ENCODE measurements at places on chromosomes 11 and 22.

DNA sequence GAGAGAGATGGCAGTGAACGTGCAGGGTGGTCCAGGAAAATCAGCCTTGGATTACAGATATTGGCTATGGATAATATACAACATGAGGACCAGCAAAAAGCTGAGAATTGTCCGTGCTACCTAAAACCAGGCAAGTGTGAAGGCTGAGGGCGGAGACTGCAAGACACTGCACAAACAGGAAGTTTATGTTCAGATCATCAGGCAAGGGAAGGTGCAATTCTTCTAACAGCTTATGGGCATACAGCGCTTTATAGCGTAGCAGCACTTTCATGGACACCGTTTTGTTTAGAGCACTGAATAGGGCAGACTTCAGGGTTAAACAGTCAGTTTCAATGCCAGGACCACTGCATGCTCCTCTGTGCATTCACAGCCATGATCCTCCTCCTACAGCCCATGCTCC, 93.1 kb upstream of the TMEM45B start:
- no peak for DNase-seq

- no peak for DNase-seq
Observed at GRCh38 chr11:2697866-2698265, 1.9 kb downstream of the KCNQ1OT1 start.

DNA sequence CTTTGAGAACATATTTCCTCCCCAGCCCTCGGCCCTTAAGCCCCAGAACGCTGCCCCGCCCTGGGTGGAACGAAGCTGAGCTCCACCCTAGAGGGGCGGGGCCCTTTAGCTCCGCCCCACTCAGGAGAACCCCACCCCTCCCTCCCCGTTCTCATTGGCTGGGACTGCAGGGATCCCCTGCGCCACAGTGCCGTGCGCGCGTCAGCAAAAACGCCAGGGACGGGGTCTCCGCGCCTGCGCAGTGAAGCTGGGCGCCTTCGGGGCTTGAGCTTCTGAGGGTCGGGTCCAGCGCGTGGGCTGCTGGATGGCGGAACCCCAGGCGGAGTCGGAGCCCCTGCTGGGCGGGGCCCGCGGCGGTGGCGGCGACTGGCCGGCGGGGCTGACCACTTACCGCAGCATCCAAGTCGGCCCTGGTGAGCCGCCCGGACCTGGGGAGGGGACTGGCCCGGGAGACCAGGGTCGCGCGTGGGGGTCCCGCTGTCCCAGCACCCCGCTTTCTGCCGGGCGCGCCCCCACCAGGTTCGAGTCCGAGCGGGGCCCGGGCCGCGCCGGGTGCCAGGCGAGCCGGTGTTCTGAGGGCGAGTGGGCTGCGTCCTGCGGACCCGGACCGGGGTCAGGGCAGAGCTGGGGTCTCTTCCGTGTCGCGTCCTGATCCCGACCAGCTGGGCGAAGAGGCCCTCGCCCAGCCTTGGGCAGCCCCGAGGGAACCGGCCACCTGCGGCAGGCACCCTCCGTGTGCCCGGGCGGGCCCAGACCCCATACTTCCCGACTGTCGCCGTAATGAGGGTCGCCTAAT, at the start of gene TPCN2:
TSS of gene TPCN2 (plus strand) at position 239 of the 796 bp plus-strand sequence. CDS start at position 305, 66 bp downstream.
- DNase-seq = peak; percentile 93

- DNase-seq = no peak
Observed at GRCh38 chr22:31036671-31037550, 44.2 kb upstream of the SMTN start.

DNA sequence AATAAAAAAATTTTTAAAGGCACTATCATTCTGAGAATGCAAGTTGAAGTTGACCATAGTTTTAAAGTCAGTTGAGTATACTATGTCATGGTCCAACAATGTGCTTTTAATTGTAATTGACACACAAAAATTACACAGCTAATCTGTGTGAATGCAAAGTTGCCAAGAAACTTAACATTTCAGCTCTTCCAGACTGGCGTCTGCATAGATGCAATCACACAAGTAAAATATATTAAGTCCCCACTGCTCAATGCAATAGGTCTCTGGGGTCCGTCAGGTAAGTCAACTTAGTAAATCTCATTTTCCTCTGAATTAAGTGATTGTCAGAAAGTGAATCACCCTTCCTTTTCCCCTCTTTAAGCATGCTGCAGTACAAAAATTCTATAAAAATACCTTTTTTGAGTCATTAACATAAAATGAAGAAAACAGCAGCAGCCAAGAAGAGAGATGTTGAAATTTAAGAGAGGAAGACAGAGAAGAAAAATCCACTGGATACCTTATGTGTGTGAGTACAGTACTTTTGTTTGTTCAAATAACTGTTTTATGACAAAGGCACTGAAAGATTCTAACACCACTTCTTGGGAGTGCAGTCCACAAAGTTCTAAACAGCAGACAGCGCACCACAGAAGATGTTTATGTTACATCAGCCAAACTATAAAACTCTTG, 5.1 kb downstream of the FZD4 start:
- no peak for DNase-seq

DNA sequence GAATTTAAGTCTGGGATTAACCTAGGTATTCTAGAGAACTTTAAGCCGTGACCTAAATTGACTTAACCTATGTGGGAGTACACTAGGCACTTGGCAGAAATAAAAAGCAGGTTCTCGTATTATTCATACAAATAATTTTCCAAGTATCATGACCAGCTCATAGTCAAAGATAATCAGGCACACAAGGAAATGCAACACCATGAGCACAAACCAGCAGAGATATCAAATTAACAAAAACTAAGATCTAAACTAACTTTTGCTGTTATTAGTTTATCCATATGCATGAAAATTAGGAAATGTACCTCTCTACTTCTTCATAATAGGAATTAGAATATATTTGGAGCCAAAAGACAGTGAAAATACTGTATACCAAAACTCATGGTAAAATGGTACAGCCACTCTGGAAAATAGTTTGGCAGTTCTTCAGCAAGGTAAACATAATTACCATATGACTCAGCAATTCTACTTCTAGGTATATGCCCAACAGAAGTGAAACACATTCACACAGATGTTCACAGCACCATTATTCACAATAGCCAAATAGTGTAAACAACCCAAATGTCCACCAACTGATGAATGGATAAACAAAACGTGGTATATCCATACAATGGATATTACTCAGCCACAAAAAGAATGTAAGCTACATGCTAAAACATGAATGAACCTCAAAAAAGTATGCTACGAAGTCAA, 154.1 kb downstream of the ENTHD1 start:
- no peak for DNase-seq

GRCh38 chr11:17734986-17735817, 621 bp downstream of the KCNC1 start:
- DNase-seq = peak; percentile 8

DNA sequence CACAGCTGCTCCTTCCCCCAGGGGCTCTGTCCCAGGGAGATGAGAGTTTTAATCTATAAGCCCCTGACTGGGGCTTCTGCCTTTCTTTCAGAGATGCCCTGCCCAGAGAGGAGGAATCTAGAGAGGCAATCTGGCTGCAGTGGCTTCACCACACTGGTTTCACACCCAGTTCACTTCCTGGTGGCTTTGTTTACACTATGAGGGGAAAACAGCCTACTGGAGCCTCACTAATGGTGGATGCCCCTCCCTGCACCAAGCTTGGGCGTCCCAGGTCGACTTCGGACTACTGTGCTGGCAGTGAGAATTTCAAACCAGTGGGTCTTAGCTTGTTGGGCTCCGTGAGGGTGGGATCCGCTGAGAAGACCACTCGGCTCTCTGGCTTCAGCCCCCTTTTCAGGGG, 21.5 kb upstream of the MMP1 start:
- no peak for DNase-seq

DNA sequence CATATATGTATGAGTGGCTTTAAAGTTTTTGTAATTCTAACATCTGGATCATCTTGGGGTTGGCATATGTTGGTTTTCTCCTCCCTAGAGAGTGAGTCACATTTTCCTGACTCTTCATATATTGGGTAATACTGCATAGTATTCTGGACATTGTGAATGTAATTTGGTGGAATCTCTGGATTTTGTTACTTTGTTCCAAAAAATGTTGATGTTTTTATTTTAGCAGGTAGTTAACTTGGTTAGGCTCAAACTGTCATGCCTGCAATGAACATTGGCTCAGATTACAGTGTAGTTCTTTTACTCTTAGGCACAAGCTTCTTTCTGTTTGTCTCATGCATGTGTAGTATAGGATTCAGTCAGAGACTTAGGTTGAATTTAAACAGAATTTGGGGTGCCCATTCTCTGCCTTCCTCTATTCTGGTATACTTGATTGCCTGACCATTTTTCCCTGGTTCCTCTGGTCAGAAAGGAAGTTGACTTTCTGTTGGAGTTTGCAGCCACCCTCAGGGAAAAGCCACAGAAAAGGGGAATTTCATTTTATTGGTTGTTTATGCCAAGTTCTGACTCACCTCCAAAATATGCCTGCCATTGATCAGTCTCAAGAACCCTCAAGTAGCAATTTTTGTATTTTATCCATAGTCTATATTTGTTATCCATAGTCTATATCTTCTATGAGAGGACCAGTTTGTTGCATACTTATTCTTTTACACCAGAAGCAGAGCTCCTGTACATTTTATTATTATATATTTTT, 151.7 kb downstream of the UVRAG start:
- no peak for DNase-seq

DNA sequence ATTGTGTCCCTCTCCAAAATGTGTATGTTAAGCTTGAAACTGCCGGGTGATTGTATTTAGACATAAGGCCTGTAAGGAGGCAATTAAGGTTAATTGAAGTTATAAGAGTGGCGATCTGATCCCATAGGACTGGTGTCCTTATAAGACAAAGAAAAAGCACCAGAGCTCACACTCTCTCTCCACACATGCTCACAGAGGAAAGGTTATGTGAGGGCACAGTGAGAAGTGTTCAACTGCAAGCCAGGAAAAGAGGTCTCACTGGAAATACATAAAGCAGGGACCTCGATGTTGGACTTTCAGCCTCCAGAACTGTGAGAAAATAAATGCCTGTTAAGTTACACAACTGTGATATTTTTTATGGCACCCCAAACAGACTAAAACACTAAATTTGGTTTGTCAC, 1233.8 kb upstream of the CNTN5 start:
- no peak for DNase-seq

Measured in CD4-positive, alpha-beta T cell treated with Interleukin-1 beta for 1 hour (primary cell).